Activated CD8-positive, alpha-beta memory T cell treated with anti-CD3 and anti-CD28 coated beads, Interleukin-2, amount 50 U/mL, for 4 hours (primary cell): ENCODE measurements at places on chromosomes 5 and 9.

DNA sequence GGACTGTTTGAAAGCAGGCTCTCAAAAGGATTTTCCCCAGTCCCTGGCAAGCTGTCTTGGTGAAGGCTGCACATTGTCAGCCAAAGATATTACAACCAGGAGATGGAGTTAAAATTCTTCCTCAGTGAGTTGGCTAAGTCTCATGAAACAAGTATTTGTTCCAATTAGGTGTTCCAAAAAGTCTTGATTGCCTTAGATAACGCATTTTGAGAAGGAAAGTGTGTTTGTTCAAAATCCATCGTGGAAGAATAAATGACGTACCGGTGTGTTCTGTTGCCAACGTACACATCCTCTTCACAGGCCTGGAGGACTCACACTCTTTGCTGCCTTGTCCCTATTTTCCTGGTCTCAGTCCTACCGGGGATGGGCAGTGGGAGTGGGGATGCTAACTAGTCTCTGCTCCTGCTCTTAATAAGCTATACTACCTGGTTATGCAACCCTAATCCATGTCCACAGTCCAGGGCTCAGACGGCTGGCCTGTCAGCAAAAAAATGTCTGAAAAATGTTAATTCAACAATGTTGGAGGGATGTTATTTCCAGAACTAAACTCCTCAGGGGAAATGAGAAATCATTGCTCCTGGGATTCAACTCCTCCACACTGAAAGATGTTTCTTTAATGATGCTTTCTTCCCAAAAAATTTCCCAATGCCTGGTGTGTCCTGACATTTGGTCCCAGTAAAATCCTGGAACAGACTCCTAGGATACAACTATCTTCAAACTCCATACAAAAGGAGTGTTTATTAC is 175.3 kb upstream of the KLF9 start:
- DNase-seq, result no peak

DNA sequence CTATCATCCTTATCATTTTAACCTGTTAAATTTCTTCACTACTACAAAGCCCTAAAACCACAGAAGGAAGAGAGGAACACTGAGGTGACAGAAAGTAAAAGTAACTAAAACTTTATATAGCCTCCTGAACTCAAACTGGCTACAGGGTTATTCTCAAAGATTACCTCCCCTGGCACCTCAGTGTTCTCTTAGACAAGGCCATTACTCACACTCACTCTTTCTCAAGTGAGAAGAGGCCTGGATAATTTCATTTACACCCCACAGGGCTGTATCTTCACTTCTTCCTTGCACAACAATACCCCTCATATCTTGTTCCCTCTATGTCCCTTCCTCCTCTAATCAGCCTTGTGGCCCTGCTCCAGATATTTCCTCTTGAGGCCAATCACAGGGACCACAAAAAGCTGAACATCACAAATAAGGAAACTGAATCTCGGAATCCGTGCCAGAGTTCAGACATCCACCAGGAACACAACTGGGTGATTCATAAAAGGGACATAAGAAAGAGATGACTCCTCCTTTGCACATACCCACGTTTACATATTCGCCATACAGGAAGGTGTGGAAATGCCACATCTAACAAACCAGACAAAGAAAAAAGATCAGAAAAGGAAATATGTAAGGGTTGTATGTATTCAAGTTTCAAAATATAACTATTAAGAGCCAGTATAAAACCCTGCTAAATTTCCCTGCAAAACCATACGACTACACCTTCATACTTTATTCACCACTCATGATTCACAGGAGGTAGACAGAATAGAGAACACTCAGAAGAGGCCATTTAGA is 1.7 kb upstream of the KLHL3 start:
- no peak for DNase-seq

DNA sequence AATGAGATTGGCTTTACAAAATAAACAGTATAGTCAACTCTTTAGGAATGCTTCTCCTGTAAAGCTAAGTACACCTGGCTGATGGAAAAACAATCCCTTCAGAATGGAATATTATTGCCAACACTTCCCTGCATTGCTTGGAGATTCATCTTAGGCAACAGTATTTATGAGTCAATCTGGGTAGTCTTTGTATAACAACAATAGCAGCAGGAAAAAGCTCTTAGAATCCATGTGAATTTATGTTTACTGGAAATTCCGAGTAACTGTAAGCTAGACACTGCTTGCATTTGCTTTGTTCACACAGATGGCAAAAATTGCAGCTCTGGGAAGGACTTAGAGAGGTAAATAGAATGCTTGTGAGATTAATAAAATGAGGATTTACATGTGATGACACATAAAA is 101.7 kb upstream of the NTRK2 start:
- no peak for DNase-seq

- no peak for DNase-seq
These were observed 299.2 kb upstream of the NMUR2 start for GRCh38 chr5:152704286-152704685.

- no peak for DNase-seq
These were observed 179.6 kb downstream of the GNAQ start for GRCh38 chr9:77851882-77852595.

- DNase-seq, result no peak
These were observed 212.4 kb downstream of the MAPKAP1 start for GRCh38 chr9:125494653-125494915.

GRCh38 chr5:97923496-97923895 is 740.4 kb upstream of the RIOK2 start:
- DNase-seq, result no peak

DNA sequence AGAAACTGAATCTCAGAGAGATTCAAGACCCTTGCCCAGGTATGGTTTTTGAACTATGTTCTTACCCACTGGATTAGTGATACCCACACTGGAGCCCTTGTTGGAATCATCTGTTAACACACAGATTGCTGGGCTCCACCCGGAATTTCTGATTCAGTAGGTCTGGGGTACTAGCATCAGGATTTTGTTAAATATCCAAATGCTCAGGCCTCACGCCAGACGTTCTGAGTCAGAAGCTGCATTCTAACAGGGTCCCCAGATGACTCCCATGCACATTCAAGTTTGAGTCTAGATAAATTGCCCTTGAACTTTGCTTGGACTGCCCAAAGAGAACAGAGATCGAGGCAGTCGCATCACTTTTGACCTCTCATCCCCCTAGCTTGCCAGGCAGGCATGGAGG is 182.0 kb upstream of the WWC1 start:
- no peak for DNase-seq

- DNase-seq, result no peak
These were observed 325.6 kb downstream of the BNC2 start for GRCh38 chr9:16544842-16545241.
